ENCODE measurements at places on chromosomes 5 and 9.

DNA sequence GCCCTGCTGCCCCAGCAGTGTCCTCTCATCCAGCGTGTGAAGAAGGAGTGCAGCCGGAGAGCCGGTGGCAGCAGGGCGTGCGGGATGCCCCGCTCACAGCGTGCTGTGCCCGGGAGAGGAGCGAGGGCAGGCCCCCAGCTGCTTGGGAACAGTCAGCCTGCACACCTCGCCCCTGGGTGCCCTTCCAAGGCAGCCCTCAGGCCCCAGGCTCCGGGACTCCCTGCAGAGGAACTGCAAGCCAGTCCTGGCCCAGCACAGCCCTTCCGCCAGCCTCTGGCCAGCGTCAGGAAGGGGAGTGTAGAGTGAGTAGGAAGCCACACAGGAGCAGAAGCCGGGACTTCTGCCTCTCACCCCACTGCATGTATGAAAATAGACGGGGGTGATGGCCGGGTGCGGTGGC lies 43.5 kb downstream of the ADAMTS2 start:
- no peak for DNase-seq

DNA sequence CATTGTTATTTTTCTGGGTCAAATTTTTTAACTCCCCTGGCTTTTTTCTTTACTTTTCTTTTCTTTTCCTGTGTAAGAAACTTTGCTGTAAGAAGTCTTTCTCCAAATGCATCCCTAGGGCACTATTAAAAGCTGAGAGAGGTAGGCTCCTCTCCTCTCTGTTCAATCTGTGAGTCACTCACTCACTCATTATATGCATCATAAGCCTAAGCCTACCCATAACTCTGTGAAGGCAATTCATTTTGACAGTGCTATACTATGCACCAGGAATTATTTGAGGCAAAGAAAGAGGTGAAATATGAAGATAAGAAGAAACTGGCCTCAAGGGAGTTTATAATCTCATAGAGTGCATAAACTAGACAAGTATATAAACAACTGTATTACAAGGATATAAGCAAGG lies 67.9 kb upstream of the PRR16 start:
- DNase-seq, result no peak

GRCh38 chr5:87246061-87246460 lies 21.6 kb upstream of the RASA1 start:
- DNase-seq, result no peak

DNA sequence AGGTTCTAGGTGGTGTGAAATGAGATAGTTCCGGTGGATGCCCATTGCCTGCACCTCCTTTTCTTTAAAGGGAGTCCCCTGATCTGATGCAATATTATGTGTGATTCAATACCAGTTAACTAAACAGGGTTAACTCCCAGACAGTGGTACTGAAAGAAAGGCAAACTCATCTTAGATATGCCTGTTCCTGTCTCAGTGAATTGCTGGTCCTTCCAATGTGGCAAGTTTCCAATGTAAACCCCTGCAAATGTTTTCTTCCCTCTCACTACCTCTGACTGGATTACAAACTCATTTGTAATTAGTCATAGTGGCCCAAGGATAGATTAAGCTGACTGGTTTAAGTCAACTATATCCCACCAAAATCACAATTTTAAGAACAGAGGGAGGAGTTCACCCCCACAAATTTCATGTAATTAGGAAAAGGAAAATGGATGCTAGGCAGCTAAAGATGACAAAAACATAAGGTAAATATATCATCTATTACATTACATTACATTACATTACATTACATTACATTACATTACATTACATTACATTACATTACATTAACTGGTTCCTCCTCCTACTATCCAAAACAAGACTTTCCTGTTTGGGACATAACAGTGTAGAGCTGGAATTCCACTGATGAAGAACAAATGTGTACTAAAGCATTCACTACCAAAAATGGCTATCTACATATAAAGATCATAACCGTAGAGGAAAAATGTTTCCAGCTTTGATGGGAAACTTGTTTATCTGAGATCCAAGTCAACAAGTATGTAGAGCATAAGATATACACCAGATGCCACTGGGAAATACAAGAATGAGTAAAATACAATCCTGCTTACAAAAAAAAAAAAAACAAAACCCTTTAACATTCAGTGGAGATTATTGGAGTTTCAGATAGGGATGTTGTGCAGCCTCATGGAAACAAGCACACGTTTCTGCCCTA lies 121.5 kb upstream of the SNX2 start:
- no peak for DNase-seq

- no peak for DNase-seq
These were observed 65.0 kb upstream of the SARDH start for GRCh38 chr9:133803028-133803585.

- no peak for DNase-seq
These were observed 31.6 kb upstream of the NAA35 start for GRCh38 chr9:85909390-85909789.

DNA sequence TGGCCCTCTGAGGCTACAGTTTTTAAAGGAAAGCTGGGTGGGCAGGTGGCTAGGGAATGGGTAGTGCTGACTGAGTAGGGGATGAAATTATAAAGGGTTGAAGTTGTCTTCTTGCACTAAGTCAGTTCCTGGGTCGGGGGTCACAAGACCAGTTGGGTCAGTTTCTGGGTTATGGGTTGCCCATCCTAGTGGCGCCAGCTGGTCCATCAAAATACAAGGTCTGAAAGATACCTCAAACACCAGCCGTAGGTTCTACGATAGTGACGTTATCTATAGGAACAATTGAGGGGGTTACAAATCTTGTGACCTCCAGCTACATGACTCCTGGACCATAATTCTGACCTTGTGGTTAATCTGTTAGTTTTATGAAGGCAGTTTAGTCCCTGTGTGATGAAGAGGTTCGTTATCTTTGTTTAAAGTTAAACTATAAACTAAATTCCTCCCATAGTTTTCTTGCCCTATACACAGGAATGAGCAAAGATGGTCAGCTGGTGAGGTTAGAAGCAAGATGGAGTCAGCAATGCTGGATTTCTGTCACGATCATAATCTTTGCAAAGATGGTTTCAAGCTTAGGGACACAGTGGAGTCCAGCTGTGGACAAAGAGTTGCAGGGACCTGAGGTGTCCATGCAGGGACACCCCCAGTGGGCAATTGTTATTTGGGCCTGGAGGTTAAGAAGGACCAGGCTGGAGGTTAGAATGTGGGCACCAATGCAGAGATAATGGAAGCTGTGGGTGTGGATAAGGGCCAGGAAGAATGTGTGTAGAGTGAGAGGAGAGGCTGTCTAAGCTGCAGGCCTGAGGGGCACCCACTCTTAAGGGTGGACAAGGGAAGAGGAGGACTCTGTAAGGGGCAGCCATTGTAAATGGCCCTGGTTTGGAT lies 14.0 kb upstream of the CREBRF start:
- DNase-seq, result no peak
